ENCODE measurements at places on chromosomes 3 and 15.

GRCh38 chr15:67024314-67024997 is 40.9 kb upstream of the SMAD3 start:
- H3K27me3 ChIP-seq, result peaks cover under 1% of the 10 kb centered on the region
- H3K4me1 ChIP-seq, result peaks cover 13% of the 10 kb centered on the region
- H3K4me3 ChIP-seq, result no peak overlapping the region
- no peaks in the 10 kb centered on the region for H3K36me3 ChIP-seq
- H3K27ac ChIP-seq, result no peak overlapping the region

- H3K4me1 ChIP-seq, result no peaks in the 10 kb centered on the region
- no peak for DNase-seq
Observed at GRCh38 chr3:161744366-161744765, 247.8 kb downstream of the OTOL1 start.

- H3K4me1 ChIP-seq, result peaks cover 7% of the 10 kb centered on the region
- H3K27ac ChIP-seq, result no peak overlapping the region
- peaks cover 9% of the 10 kb centered on the region for H3K27me3 ChIP-seq
- peak; percentile 48 for DNase-seq
Observed at GRCh38 chr3:71955240-71956068, 170.5 kb upstream of the PROK2 start.

GRCh38 chr3:54633444-54634121 is 294.3 kb downstream of the LRTM1 start:
- no peak overlapping the region for H3K27ac ChIP-seq
- no peaks in the 10 kb centered on the region for H3K36me3 ChIP-seq
- H3K27me3 ChIP-seq, result peaks cover 17% of the 10 kb centered on the region
- H3K4me3 ChIP-seq, result no peak overlapping the region

DNA sequence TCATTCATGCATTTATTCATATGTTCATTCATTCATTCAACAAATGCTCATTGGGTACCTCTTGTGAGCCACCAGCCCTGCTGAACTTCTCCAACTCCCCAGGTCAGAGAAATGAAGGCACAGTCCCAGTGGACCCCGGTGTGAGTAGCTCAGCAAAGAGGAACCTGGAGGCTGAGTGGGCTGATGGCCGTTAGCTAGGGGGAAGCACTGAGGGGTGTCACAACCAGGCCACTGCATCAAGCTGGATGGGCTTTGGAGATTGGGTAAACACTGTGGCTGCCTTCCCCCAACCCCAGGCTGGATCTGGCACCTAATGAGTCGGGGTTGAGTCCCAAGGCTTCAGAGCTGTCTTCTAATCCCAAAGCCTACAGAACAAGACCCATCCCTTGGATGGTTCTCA is 12.1 kb upstream of the ALAS1 start:
- no peaks in the 10 kb centered on the region for H3K36me3 ChIP-seq
- H3K4me1 ChIP-seq, result peaks cover 9% of the 10 kb centered on the region
- no peak overlapping the region for H3K27ac ChIP-seq
- H3K4me3 ChIP-seq, result no peak overlapping the region
- no peak for DNase-seq

GRCh38 chr15:67004142-67004541 is 61.3 kb upstream of the SMAD3 start:
- no peaks in the 10 kb centered on the region for H3K27me3 ChIP-seq
- no peaks in the 10 kb centered on the region for H3K36me3 ChIP-seq
- no peak overlapping the region for H3K27ac ChIP-seq
- H3K4me1 ChIP-seq, result peaks cover 14% of the 10 kb centered on the region
- no peak for DNase-seq
- no peak overlapping the region for H3K4me3 ChIP-seq

Data from neural crest cell (in vitro differentiated cells).